ENCODE measurements at places on chromosomes 12 and 14.

DNA sequence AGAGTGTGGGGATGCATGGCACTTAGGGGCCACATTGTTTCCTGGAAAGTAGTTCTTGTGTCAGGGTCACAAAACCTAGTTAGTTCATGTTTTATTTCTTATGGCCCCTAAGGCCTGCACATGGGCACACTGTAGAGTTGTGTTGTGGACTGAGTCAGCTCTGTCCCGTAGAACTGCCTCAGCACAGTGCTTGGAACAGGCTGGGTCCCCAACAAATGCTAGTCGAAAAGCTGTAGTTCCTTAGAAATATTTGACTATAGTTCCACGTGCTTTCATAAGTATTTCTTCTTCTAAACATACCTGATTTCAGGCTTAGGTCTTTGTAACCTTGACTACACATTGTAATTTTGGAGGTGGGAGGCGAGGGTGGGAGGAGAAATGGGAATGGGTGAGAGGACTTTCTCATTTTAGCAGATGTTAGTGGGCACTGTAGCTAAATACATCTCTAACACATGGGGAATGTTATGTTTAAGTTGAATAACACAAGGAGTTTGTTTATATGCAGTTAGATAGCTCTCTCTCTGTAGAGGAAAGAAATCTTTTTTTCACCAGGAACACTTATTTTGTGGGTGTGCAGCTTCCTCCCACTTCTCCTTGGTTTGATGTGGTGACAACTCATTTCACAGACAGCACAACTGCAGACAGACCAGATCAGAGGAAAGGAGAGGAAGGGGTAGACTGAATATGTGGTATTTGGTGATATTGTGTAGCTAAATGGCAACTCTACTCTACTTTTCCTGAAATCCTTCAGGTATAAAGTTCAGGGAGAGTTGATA is 39.5 kb upstream of the DACT1 start:
- peak overlapping the region; percentile 82 for H3K27ac ChIP-seq
- peak; percentile 29 for DNase-seq
- H3K36me3 ChIP-seq: peaks cover 4% of the 10 kb centered on the region
- peaks cover 48% of the 10 kb centered on the region for H3K4me1 ChIP-seq

- H3K4me3 ChIP-seq: no peak overlapping the region
- H3K4me1 ChIP-seq: no peaks in the 10 kb centered on the region
- no peak overlapping the region for H3K27ac ChIP-seq
- no peaks in the 10 kb centered on the region for H3K36me3 ChIP-seq
- DNase-seq: no peak
Observed at GRCh38 chr12:105783983-105784947, 354.5 kb downstream of the NUAK1 start.

DNA sequence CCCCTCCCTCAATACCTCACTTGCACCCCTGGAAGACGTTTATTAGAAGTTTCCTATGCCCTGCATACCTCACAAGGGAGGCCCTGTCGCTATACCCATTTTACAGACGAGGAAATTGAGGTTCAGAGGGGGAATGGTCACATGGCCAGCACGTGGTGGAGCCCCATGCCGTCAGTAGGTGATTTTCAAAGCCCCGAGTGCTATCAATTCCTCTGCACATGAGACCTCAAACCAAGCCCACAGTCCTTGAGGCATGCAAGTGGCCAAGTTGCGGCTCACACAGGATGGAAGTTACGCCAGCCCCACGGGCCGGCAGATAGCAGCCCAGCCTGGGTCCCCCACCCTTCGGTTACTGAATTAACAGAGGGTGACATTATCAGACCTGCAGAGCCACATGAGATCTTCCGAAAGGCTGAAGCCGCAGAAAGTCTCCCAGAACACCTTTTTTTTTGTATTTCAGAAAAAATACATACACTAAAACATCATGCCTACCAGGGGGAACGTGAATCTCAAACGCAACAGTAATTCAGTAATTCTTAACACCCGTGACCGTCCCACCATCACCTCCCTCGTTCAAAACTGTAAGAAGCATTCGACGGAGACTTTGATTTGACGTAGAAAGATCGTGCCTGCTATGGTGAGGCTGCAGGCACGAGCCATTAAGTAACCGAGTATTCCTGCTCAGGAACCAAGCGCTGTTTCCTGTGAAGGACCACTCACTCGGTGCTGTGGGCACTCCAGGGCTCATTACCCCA is 129.0 kb downstream of the RFLNA start:
- H3K27me3 ChIP-seq: no peaks in the 10 kb centered on the region
- DNase-seq: no peak
- H3K4me1 ChIP-seq: no peaks in the 10 kb centered on the region
- H3K4me3 ChIP-seq: no peak overlapping the region

DNA sequence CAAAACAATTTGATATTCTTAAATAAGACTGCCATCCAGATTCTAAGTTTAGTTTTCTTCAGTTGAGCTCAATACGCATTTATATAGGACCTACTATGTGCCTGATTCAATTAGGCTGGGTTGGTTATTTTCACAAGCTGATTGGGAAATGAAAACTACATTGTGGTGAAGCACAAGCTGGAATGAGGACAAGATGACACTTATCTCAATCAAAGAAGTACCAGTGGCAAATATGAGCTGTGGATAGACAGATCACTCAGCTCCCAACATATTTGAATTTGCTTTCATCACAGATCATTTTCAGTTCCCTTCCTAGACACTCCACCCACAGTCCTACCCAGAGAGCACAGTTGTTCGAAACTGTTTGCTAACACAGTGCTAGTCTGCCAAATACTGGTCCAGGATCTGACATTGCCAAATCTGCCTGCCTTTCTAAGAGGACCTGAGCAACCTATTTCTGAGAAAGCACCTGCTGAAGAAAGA is 74.7 kb downstream of the LLPH start:
- no peaks in the 10 kb centered on the region for H3K4me1 ChIP-seq
- H3K27me3 ChIP-seq: no peaks in the 10 kb centered on the region
- DNase-seq: no peak
- H3K36me3 ChIP-seq: no peaks in the 10 kb centered on the region
- H3K4me3 ChIP-seq: no peak overlapping the region
- no peak overlapping the region for H3K27ac ChIP-seq

GRCh38 chr14:72651081-72651480 is 242.8 kb downstream of the DPF3 start:
- H3K27me3 ChIP-seq: peaks cover 12% of the 10 kb centered on the region
- no peak overlapping the region for H3K4me3 ChIP-seq
- no peaks in the 10 kb centered on the region for H3K4me1 ChIP-seq
- H3K36me3 ChIP-seq: no peaks in the 10 kb centered on the region
- no peak overlapping the region for H3K27ac ChIP-seq
- no peak for DNase-seq

GRCh38 chr14:78857974-78858373 is 687.8 kb downstream of the NRXN3 start:
- no peaks in the 10 kb centered on the region for H3K27me3 ChIP-seq
- no peaks in the 10 kb centered on the region for H3K4me1 ChIP-seq
- H3K4me3 ChIP-seq: no peak overlapping the region
- no peak for DNase-seq
- H3K36me3 ChIP-seq: no peaks in the 10 kb centered on the region

- no peaks in the 10 kb centered on the region for H3K27me3 ChIP-seq
- no peak for DNase-seq
- no peaks in the 10 kb centered on the region for H3K4me1 ChIP-seq
- H3K4me3 ChIP-seq: no peak overlapping the region
- no peak overlapping the region for H3K27ac ChIP-seq
Observed at GRCh38 chr12:87234898-87235297, 794.3 kb downstream of the C12orf50 start.

DNA sequence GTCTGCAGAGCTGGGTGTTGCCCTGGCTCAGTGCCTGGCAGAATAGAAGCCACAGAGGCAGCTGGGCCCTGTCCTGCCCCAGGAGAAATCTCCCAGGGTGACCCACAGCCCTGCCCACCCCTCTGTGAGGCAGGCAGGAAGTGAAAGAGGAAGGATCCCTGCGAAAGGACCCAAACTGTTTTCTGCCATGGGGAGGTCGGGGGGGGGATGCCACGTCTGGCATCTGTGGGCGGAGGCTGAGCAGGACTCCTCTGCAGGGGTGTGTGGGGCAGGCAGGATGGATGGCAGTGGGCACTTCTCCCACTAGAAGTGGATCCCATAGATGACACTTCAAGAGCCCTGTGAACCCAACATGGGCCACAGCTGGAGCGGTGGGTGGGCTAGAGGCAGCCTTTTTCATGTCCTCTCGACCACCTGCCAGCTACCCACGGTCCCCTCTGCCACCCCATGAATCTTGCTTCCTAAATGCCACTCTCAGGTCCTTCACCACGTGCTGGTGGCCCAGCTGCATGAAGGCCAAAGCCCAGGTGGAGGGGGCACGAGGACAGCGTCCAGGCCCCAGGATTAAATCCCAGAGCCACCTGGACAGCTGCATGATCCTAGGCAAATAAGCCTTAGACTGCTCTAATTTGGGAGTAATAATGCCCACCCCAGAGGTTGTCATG is 3.6 kb downstream of the PAPLN start:
- peaks cover 98% of the 10 kb centered on the region for H3K27me3 ChIP-seq
- no peak overlapping the region for H3K4me3 ChIP-seq
- peaks cover 40% of the 10 kb centered on the region for H3K4me1 ChIP-seq

DNA sequence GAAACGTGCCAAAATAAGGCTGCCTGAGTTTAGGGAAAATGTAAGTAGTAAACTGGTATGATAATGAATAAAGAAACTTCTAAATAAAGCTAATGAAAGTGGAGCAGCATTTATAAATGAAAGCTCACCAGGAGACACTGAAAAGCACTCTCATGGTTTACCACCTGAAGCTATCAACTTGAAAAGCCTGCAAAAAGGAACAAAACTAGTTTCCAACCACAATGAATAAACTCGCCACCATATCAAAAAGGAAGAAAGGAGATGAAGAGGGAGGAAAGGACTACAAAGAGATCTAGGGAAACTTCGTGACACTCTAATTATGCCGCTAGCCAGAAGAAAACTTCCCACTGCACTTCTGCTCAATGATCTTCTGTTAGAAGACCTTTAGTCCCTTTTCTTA is 66.7 kb downstream of the MED13L start:
- no peak overlapping the region for H3K27ac ChIP-seq
- no peak for DNase-seq
- peaks cover 2% of the 10 kb centered on the region for H3K36me3 ChIP-seq
- H3K27me3 ChIP-seq: no peaks in the 10 kb centered on the region
- peaks cover 28% of the 10 kb centered on the region for H3K4me1 ChIP-seq

DNA sequence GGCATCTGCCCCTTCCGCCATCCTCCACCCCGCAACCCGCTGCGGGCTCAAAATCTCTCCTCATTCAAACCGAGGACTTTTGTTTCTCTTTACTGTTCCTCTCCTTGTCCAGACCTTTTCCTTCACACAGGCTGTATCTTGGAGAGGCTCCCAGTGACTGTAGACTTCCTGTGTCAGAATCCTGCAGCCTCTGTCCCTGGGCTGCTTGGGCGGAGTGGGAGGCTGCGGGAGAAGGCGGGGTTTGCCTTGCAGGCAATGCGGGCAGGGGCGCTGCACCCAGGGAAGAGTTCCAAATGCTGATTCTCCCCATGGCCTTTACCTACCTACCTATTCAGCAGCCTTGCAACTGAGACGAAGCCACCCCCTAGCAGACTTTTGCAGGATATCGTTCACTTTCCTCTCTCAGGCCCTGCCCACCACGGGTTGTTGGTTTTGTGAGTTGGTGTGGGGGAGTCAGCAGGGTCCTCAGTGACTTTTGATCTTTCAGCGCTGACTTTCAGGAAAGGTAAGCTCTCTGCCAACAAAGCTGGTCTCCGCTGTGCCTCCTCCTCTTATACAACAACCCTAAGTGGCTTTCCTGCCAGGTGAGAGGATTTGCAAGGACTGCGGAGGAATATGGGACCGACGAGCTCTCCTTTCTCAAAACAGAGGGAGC is 79.0 kb upstream of the KCNA1 start:
- H3K36me3 ChIP-seq: peaks cover 32% of the 10 kb centered on the region
- peaks cover 56% of the 10 kb centered on the region for H3K4me1 ChIP-seq
- DNase-seq: no peak
- peak overlapping the region; percentile 97 for H3K27ac ChIP-seq
- H3K4me3 ChIP-seq: peak overlapping the region; percentile 75
- peaks cover 3% of the 10 kb centered on the region for H3K27me3 ChIP-seq

DNA sequence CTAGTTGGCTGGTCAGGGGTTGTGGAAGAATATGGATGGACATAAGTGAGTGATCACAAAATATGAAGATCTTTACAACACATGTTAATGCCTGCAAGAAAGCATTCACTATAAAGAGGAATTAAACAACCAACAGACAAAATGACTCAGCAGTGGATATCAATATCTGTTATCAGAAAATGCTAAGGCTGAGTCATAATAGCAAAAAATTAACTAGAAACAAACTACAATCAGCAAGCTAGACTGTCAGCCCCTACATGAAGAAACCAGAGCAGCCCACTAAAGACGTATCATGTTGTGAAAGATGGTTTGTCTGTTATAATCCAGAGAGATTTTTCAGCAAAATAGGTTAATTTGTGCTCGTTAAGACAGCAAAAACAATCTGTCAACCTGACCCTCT is 472.9 kb downstream of the NELL2 start:
- no peak overlapping the region for H3K4me3 ChIP-seq
- H3K36me3 ChIP-seq: no peaks in the 10 kb centered on the region
- no peak for DNase-seq
- H3K4me1 ChIP-seq: no peaks in the 10 kb centered on the region

- H3K4me3 ChIP-seq: peak overlapping the region; percentile 47
- H3K27ac ChIP-seq: peak overlapping the region; percentile 99
- peak; percentile 83 for DNase-seq
- peaks cover 40% of the 10 kb centered on the region for H3K36me3 ChIP-seq
Observed at GRCh38 chr12:64674367-64674922, 64.2 kb downstream of the RASSF3 start.

- H3K4me1 ChIP-seq: peaks cover 38% of the 10 kb centered on the region
- H3K36me3 ChIP-seq: no peaks in the 10 kb centered on the region
- H3K27ac ChIP-seq: peak overlapping the region; percentile 88
- no peak for DNase-seq
- H3K27me3 ChIP-seq: peaks cover 15% of the 10 kb centered on the region
Observed at GRCh38 chr14:100213587-100213955, 25.4 kb upstream of the YY1 start.

DNA sequence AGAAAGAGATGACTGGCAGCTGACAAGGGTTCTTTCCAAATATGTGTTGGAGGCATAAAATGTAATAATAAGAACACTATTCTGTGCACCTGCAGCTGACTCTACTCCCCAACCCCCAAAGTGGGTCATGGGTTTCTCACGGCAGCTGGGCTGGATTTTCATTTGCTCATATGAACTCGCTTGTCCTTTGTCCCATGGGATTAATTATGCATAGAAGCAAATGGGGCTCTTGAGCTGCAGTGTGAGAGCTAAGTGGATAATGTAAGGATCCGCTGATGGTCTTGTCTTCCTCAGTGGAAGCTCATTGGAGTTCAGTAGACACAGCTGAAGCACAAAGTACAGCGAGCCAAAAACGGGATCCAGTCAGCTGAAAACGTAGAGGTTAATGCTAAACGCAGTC is 46.3 kb downstream of the TTC8 start:
- no peak overlapping the region for H3K27ac ChIP-seq
- no peaks in the 10 kb centered on the region for H3K4me1 ChIP-seq
- no peaks in the 10 kb centered on the region for H3K27me3 ChIP-seq
- no peak for DNase-seq
- no peak overlapping the region for H3K4me3 ChIP-seq

GRCh38 chr14:49052521-49052920 is 533.7 kb downstream of the RPS29 start:
- no peaks in the 10 kb centered on the region for H3K4me1 ChIP-seq
- no peak for DNase-seq
- H3K4me3 ChIP-seq: no peak overlapping the region
- H3K27ac ChIP-seq: no peak overlapping the region

- DNase-seq: peak; percentile 3
- H3K27me3 ChIP-seq: peaks cover 38% of the 10 kb centered on the region
- no peak overlapping the region for H3K4me3 ChIP-seq
- no peaks in the 10 kb centered on the region for H3K36me3 ChIP-seq
- H3K4me1 ChIP-seq: peaks cover 2% of the 10 kb centered on the region
Observed at GRCh38 chr14:74507085-74507484, 13.5 kb downstream of the ISCA2 start.
